ENCODE measurements at places on chromosomes 1 and 21. TPM values are rescaled to one million over a fixed set of nuclear protein-coding genes. Genes with fewer than 3 reads are reported as not detected.

The PLA2G2D gene
- total RNA-seq, result not detected

The AVPR1B gene
- total RNA-seq, result not detected

The BRDT gene
- total RNA-seq, result not detected

The ACTA1 gene
- 1,694 TPM for total RNA-seq

The KPRP gene
- not detected for total RNA-seq

The LCE6A gene
- not detected for total RNA-seq

The TRNP1 gene
- total RNA-seq, result 26.9 TPM

The ST6GALNAC3 gene
- 3.9 TPM for total RNA-seq

The C4BPA gene
- not detected for total RNA-seq

DNA sequence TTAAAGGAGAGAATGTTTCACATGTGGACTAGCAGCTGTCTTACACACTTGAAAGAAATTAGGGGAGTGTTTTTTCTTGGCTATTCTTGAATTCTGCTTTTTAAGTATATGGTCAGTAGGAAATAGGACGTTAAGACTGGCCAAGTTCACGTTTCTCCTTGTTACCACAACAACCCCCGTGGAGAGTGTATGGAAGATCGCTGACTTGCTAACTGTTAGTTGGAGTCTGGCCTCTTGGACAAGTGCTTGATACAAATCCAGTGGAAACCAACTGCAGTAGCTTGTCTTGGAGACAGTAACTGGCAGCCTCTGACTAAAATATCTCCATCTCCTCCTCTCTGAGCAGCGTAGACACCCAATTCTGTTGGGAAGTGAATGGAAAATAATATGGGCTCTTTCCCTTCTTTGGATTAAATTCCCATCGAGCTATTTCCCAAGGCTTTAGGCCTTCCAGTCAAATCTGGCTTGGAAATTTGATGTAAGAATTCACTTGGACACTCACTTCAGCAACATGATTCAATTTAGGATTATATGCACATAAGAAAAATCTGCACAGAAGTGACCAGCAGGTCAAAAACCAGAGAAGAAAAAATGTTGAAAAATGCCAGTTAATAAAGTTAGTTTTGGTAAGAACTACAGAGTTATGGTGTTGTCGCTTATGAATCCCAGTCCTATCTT, 3.6 kb upstream of the NFIA start:
- no peak for DNase-seq

DNA sequence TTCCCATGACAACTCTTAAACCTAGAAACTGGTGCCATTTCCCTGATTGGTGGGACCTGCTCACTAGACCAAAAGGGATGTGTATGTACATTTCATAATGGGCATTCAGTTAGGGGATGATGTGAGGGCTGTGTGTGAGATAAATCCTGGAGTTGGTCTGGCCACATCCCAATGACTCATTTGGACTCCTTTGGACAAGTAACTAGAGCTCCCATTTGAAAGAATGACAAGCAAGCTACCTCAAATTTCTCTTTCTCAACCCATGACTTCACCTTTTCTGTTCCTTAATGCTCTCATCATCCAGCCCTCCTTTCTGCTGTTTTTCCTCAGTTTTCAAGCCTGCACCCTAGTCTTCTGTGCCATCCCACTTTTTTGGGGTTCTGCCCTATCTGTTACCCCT, 27.9 kb downstream of the EBNA1BP2 start:
- no peak for DNase-seq

DNA sequence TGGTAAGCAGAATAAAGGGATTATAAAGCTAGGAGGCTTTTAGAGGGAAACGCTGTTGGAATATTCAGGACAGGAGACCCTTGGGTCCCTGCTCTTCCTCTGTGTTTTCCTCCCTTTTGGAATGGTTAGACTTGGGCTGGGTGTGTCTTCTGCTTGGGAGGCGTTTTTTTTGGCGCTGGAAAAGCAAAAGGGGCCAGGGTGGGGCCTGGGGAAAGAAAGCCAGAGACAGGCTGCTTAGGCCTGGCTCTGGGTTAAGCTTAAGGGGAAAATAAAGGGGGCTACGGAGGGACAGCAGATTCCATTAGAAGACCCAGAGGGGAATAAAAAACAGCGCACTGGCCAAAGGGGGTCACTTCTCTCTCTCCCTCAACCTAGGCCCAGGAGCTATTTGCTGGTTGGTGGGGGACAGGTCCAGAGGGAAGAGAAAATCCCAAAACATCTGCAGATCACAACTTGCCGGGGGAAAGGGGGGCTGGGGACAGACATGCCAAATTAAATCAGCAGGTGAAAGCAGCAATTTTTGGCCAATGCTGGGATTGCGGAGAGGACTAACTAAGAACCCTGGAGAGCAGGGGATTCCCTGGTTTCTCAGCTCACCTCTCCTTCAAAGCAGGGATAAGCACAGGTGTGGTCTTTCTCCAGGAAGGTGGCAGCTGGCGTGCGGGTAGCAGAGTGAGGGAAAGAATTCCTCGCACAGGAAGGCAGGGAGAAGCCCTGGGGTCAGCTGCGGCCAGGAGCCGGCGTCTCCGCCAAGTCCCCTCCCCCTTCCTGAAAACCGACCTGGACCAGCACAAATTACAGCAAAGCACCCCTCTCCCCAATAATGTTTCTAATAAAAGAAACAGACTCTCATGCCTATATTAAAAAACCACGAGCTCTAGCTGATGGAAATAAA, 82.2 kb upstream of the AK4 start:
- DNase-seq, result no peak

GRCh38 chr1:202659974-202660373, 50.3 kb downstream of the SYT2 start:
- no peak for DNase-seq

DNA sequence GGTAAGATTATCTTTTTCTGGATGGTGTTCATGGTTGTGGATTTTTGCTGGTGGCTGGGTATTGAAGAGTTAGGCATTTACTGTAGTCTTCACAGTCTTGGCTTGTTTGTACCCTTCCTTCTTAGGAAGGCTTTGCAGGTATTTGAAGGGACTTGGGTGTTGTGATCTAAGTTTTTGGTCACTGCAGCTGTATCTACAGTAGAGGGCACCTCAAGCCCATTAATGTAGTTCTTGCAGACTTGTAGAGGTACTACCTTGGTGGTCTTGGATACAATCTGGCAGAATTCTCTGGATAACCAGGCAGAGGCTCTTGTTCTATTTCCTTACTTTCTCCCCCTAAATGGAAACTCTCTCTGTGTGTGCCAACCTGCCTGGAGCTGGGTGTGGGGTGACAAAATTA, 155.8 kb upstream of the BRINP3 start:
- no peak for DNase-seq

DNA sequence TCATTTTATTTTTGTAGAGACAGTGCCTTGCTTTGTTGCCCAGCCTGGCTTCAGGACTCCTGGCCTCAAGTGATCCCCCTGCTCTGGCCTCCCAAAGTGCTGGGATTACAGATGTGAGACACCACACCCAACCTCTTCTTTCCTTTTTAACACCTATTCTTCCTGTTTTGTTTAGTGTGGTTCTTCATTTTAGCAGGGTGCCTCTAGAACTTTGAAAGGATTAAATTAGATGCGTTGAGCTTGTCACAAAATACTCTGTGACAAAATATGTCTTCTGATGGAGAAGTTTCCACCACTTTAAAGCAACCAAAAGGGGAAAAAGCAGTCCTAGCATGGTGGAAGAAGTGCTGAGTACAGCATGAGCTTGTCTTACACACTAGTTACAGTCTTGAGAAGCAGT, 42.0 kb downstream of the CDC14A start:
- DNase-seq, result no peak

- no peak for DNase-seq
These were observed 60.4 kb downstream of the CAPN2 start for GRCh38 chr1:223772771-223773160.

DNA sequence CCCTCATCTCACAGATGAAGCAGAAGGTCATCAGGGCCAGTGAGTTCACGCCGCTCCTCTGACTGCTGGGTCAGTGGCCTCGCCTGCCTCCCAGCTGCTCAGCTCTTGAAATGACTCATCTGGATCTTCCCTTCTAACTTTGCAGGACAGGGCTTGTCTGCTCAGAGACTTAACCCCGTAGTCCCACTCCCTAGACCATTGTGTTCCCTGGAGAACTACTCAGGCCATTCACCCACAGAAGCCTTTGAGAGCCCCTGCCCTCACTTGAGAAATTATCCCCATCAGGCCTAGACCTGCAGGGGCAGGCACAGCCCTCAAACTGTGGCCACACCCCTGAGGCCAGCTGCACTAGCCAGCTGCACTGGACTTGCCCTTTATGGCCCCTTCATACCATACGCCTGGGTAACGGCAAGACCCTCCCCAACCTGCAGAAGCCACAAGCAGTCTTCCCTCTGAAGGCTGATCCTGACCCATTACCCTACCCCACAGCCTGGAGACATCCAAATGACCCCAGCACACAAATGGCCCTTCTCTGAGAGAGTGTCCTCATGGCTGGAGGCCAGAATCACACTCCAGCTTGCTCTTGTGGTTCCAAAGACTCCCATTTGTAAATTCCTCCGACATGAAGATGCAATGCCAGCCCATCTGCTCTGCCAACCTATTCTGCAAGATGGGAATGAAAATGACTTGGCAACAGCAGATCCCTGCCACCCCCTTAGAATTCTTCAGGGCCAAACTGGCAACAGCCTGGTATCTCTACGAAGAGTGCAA, 33.2 kb downstream of the RCSD1 start:
- peak; percentile 70 for DNase-seq

DNA sequence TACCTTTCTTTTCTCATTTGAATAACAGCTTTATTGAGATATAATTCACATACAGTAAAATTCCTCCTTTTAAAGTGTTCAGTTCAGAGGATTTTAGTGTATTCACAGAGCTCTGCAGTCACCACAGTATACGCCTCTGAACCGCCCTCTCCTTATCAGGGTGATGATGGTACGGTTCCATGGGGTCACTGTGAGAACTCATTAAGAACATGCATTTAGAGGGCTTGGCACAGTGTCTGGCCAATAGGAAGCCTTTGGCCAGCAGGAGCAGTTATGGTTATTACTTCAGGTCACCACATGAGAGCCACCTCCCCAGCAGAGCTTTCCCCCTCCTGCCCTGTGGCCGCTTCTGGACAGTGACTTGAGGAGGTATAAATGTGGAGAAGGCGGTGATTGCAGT, 27.3 kb downstream of the KCNQ4 start:
- DNase-seq, result no peak

GRCh38 chr1:246157516-246157915, 349.6 kb downstream of the SMYD3 start:
- no peak for DNase-seq

DNA sequence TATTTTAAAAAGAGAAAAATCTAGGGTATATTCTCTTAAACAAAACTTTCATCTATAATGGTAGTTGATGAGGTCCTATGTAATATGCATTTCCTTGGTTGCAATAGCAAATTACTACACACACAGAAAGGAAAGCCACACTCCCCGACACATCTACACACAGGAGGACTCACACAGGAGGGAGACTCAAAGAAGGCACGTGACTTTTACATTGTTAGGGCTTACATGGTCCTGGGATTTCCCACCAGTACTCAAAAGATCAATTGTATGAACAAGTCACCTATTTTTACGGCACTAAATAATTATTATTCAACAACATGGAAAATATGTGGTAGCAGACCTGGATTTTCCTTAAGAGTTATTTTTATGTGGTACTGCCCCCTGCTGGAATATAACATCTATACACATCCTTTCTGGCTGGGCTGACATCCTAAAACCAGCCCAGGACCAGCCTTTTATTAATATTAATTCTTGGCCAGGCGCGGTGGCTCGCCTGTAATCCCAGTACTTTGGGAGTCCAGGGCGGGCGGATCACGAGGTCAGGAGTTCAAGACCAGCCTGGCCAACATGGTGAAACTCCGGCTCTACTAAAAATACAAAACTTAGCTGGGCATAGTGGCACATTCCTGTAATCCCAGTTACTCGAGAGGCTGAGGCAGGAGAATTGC, 33.9 kb upstream of the LGALS8 start:
- DNase-seq, result no peak

DNA sequence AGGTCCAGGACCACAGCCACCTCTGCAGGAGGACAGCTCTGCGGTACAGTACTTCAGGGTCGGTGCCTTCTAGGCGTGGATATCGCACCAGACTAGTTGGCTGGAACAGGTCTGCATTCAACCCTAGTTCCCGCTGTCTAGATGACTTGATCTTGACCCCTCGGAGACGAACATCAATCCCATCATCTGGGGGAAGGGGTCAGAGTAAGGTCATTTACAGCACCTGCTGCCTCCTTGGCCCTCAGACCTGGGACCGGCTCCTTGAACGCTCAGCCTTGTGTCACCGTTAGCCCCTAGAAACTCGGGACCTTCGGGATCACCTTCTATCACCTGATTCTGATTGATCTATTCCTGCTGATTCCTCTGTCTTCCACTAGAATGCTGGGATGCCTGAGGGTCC, 2.6 kb downstream of the HECTD3 start:
- no peak for DNase-seq

GRCh38 chr1:54995835-54996234, 2.9 kb upstream of the BSND start:
- DNase-seq, result no peak

- DNase-seq, result no peak
These were observed 241.8 kb downstream of the GPR52 start for GRCh38 chr1:174689524-174689923.

DNA sequence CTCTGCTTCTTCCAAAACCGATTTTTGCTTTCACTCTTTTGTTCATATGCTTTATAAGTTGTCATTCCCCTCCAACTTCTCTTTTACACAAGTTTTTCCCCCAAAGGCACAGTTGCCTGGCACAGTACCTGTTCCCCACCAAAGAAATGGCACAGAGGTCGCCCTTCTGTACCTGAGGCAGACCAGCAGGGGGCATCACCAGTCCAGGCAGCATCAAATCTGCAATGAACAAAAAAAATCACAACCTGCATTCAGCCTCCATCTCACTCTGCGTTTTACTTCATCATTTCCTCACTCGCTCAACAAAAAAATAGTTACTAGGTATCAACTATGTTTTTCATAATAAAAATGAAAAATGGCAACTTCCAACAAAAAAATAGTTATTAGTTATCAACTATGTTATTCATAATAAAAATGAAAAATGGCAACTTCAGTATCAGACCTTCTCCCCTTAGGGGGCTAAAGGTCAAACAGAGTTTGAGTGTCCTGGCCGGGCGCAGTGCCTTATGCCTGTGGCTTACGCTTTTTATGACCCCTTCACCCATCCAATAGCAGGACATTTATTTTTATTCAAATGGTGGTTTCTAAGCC, 4.1 kb downstream of the EIF2D start:
- DNase-seq, result no peak

DNA sequence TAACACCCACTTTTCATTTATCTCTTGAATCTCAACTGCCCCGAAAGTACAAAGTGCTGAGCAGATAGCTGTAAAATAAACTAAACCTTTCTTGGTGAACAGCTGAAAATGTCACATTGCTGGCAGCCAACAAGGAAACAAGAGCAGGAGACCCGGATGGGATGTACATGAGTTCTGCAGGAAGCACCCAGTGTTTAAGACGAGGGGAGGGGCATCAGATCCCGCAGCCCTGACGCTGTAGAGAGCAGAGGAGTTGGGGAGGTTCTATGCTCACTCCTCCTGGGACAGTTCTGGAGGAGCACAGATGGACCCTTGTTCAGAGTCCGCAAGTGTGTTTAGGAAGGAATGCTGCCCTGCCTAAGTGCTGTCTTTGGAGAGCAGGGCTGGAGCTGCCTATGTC, 32.0 kb upstream of the EPHA8 start:
- no peak for DNase-seq

- DNase-seq, result no peak
These were observed 24.8 kb downstream of the JAK1 start for GRCh38 chr1:64941461-64942117.

- DNase-seq, result no peak
These were observed 151.9 kb upstream of the CTTNBP2NL start for GRCh38 chr1:112244131-112244530.

GRCh38 chr1:7505771-7506453, 265.2 kb upstream of the VAMP3 start:
- no peak for DNase-seq

All from Right ventricle myocardium inferior (tissue), 1 donor.